ENCODE measurements at places on chromosomes 12 and 14.

GRCh38 chr14:72643317-72643801 lies 250.5 kb downstream of the DPF3 start:
- H3K36me3 ChIP-seq = no peaks in the 10 kb centered on the region
- peak; percentile 40 for DNase-seq
- H3K27me3 ChIP-seq = no peaks in the 10 kb centered on the region

DNA sequence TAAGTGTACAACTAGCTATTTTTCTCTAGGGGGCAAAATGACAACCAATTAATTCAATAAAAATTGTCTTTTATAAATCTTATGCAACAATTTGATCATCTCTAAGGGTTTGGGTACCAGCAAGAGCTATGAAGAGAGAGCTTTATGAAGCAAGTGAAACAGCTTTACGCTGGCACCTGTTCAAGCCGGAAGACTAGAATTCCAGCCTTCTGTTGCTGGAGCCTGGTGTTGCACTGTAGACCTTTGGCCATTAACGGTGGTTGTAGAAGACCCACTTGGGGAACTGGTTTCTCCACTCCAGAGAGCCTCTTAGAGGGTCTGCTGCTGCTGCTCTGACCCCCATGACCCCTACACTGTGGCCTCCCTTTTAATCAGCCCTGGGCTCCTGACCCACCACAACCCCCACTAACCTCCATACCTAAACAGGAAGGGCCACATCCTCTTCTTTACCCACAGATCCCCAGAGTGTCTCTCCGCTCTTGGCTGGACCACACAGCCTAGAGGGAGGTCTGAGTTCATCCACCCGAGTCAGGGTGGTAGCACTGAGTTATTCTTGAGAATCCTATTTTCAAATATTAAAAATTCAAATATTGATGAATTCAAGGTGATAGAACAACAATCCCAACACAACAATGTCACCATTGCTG lies 54.6 kb upstream of the STON2 start:
- H3K27me3 ChIP-seq = no peaks in the 10 kb centered on the region
- H3K4me1 ChIP-seq = no peaks in the 10 kb centered on the region
- no peak for DNase-seq
- no peak overlapping the region for H3K4me3 ChIP-seq
- H3K36me3 ChIP-seq = no peaks in the 10 kb centered on the region
- no peak overlapping the region for H3K27ac ChIP-seq

GRCh38 chr14:105385698-105386365 lies 12.5 kb upstream of the TEX22 start:
- no peak overlapping the region for H3K4me3 ChIP-seq
- H3K27me3 ChIP-seq = no peaks in the 10 kb centered on the region
- no peak overlapping the region for H3K27ac ChIP-seq
- peaks cover 20% of the 10 kb centered on the region for H3K36me3 ChIP-seq

DNA sequence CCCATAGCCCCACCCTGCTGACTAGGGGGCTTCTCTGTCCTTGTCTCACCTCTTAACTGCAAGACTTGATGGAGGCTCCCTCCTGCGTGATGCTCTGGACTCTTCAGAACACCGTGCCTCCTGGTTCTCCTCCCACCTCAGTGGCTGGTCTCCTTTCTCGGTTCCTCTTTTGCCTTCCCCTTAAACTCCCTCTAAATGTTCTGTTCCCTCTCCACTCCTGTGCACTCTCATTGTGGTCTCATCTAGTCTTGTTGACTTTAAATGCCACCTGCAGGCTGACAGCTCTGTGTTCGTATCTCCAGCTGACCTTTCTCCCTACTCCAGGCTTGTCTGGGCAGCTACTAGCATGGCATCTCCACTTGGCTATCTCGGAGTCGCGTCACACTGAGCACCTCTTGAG lies 28.3 kb downstream of the DYNC1H1 start:
- H3K4me1 ChIP-seq = peaks cover 8% of the 10 kb centered on the region
- H3K27ac ChIP-seq = no peak overlapping the region
- no peak overlapping the region for H3K4me3 ChIP-seq
- H3K36me3 ChIP-seq = peaks cover 69% of the 10 kb centered on the region

DNA sequence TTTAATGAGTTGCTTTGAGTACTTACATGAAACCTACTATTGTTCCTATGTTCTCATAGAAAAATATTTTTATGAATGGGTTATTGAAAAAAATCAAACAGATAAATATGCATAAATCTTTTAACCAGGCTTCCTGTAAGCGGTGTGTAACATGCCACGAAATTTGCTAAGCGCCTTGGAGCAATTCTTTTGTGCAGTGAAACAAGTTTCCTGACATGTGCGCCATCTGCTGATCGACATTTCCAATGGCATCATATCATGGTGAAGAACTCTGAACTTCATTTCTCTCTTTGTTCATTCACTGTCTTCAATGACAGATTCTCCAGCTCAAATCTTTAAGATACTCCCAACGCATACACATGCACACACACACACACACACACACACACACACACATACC lies 145.6 kb upstream of the NAV3 start:
- peak; percentile 66 for DNase-seq
- no peak overlapping the region for H3K4me3 ChIP-seq
- no peak overlapping the region for H3K27ac ChIP-seq
- no peaks in the 10 kb centered on the region for H3K36me3 ChIP-seq
- H3K27me3 ChIP-seq = no peaks in the 10 kb centered on the region

DNA sequence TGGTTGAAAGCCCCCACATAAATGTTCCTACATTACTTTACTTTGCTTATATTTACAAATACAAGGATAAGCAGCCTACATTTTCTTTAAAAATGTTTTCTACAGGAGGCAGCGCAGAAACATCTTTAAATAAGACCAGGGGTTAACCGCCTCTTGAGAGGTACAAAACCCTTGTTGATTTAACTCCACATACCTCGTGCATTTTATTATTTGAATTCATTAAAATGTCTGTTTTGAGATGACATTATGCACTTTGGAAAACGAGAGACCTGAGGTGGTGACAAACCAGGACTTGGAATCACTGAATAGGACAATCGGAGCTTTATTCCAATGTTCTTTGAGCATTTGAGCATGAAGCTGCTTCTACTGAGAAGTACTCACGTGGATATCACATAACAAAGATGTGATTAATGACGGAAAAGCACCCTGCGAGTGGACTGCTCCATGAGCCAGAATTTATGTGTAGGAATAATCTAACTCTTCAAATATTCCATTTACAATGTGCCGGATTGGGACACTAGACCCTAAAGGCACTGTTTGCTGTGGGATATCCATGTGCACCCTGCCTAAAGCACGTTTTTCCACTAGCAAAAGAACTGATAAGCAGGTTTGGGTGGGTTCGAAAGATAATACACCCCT lies 746 bp upstream of the DUSP16 start:
- peaks cover 38% of the 10 kb centered on the region for H3K36me3 ChIP-seq
- peak overlapping the region; percentile 66 for H3K4me3 ChIP-seq
- peak overlapping the region; percentile 93 for H3K27ac ChIP-seq
- H3K27me3 ChIP-seq = no peaks in the 10 kb centered on the region

GRCh38 chr14:93892923-93893558 lies 34.1 kb upstream of the FAM181A start:
- no peak overlapping the region for H3K4me3 ChIP-seq
- no peak overlapping the region for H3K27ac ChIP-seq
- peaks cover 71% of the 10 kb centered on the region for H3K27me3 ChIP-seq

DNA sequence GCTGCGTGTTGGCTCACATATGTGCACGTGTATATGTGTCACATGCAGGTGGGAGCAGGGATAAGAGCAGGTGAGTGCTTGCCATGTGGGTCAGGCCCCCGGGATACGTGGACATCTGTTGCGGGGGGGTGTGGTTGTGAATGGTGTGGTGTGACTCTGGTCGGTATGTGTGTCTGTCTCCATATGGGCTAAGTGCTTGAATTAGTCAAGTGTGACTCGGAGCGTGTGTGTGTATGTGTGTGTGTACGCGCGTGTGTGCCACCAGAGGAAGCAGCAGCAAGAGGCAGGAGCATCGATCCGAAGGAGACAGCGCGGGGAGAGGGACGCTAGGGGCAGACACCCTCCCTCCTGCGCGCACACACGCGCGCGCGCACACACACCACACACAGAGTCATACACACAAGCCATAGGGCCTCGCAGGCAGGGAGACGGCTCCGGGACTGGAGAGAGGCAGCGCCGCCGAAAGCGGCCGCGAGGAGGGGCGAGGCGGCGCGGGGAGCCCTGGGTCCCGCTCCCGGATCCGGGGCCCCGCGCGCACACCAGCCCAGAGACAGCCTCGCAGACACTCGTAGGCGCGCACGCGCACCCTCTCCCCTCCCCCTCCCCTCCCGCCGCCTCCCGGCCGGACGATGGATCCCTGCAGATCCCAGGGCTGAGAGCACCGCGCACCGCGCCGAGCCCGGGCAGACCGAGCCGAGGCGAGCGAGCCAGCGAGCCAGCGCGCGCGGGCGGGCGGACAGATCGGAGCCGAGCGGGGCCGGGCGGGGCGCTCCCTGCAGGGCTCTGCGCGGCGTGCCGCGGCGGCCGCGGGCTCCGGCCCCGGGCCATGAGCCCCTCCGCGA lies at the start of gene ASIC1:
ASIC1 (plus strand) TSS at position 597 of the 842 bp plus-strand sequence. CDS start 1,171 bp downstream, outside the sequence.
- peak within 1 kb of the TSS; percentile 83 for H3K4me3 ChIP-seq
- H3K36me3 ChIP-seq = peaks cover 16% of the 10 kb centered on the region
- no peak within 1 kb of the TSS for H3K27ac ChIP-seq
- peaks cover 14% of the 10 kb centered on the region for H3K4me1 ChIP-seq
- DNase-seq = peak; percentile 61

DNA sequence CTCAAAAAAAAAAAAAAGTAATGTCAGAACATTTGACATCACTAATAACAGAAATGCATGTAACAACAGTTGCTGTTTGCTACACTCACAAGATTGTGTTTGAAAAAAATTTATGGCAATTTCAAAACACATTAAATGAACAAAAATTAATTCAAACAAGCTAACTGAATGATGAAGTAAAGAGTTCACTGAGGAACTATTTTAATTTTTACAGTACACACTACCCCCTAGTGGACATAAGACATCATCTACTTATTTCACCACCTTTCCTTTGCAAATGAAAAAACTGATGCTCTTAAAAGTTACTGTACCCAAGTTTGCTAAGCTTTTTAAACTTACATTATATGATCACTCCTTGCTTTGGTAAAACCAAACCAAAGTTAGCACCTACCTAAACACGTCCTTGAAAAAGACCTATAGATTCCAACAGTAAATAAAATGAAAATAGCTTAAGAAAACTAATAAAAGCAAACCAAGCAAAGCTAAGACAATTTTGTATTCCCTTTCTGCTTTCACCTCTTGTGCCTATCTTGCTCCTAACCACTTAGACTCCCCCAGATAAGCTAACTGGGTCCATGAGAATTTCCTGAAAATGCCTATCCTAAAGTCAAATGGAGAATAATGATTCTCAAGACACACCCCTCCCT lies 22.2 kb downstream of the UBE2N start:
- H3K4me3 ChIP-seq = no peak overlapping the region
- peaks cover 44% of the 10 kb centered on the region for H3K4me1 ChIP-seq
- peaks cover 2% of the 10 kb centered on the region for H3K36me3 ChIP-seq

DNA sequence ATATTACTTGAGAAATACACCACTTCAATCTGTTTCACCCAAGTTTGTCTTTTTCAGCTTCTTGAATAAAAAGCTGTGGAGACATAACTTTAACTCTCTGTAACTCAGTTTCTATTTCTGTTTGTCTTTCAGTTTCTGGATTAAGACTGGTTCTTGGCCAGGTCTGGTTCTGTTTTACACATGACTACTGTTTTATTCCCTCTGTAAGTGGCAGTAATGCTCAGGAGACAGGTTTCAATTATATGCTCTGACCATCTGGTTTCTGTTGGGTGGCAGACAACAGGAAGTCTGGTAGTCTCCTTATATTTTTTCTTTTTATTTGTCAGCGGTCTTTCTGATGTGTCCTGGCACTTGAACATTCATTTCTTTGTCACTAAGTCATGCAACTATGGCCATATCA lies 102.9 kb downstream of the RPS29 start:
- no peak overlapping the region for H3K4me3 ChIP-seq
- no peak for DNase-seq
- H3K27me3 ChIP-seq = peaks cover 62% of the 10 kb centered on the region
- no peaks in the 10 kb centered on the region for H3K4me1 ChIP-seq
- H3K36me3 ChIP-seq = no peaks in the 10 kb centered on the region

DNA sequence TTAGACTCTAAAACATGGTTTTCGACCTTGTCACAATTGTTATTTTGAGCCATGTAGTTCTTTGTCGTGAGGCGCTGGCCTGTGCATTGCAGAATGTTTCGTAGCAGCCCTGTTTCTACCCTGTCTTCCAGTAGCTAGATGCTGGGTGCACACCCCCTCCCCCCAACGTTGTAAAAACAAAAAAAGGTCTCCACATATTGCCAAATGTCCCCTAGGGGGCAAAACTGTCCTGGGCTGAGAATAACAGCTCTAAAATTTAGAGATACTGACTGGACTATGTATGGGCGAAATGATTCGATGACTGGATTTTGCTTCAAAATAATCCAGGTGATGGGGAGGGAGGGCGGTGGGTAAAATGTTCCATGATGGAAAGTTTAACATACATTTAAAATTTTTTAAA lies 126.1 kb upstream of the FUT8 start:
- H3K36me3 ChIP-seq = peaks cover 11% of the 10 kb centered on the region
- peaks cover 53% of the 10 kb centered on the region for H3K4me1 ChIP-seq
- DNase-seq = peak; percentile 46
- no peak overlapping the region for H3K27ac ChIP-seq
- H3K27me3 ChIP-seq = no peaks in the 10 kb centered on the region

DNA sequence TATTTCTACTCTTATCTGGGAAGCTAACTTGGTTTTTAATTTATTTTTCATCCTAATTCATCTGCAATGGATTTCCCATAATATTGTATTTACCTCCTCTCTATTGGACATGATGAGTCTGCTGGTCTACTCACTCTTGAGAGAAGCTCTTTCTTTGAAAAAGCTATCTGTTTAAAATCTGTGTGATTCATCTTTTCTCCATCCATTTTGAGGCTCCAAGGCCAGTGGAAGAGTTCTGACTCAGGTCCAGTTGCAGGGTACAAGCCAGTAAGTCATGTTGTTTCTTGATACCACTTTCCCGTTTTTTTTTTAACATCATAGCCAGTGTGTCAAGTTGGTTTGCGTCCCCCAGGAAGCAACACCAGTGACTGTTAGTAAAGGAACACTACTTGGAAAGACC lies 160.3 kb upstream of the BMP4 start:
- H3K27ac ChIP-seq = no peak overlapping the region
- H3K4me1 ChIP-seq = peaks cover 34% of the 10 kb centered on the region
- no peak overlapping the region for H3K4me3 ChIP-seq
- no peaks in the 10 kb centered on the region for H3K36me3 ChIP-seq

DNA sequence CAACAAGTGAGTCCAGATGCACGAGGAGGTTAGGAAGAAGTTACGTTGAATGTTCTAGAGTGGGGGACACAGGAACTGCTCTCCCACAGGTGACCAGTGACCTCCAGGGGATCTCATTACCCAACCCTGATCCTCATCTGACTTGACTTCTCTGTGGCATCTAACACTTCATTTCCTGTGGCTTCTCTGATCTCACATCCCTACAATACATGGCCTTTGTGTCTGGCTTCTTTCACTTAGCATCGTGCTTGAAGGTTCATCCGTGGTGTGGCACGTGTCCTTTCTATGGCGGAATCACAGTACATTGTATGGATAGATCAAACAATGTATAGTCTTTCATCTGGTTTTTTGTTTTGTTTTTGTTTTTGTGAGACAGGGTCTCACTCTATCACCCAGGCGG lies 19.3 kb downstream of the CFAP251 start:
- no peak overlapping the region for H3K27ac ChIP-seq
- no peaks in the 10 kb centered on the region for H3K4me1 ChIP-seq
- H3K36me3 ChIP-seq = no peaks in the 10 kb centered on the region
- H3K27me3 ChIP-seq = no peaks in the 10 kb centered on the region
